Activated T-cell treated with anti-CD3 and anti-CD28 coated beads, Interleukin-2, amount 50 U/mL, for 72 hours (primary cell): ENCODE measurements at places on chromosomes 4 and X. TPM values are rescaled to one million over a fixed set of nuclear protein-coding genes. Genes with fewer than 3 reads are reported as not detected.

Gene ASB12
- not detected for total RNA-seq

GRCh38 chr4:180156684-180157083 is 2086.5 kb upstream of the TENM3 start:
- no peak for DNase-seq

GRCh38 chr4:8325291-8325973 is 55.9 kb downstream of the HTRA3 start:
- no peak for DNase-seq

Gene LUZP4
- not detected for total RNA-seq

DNA sequence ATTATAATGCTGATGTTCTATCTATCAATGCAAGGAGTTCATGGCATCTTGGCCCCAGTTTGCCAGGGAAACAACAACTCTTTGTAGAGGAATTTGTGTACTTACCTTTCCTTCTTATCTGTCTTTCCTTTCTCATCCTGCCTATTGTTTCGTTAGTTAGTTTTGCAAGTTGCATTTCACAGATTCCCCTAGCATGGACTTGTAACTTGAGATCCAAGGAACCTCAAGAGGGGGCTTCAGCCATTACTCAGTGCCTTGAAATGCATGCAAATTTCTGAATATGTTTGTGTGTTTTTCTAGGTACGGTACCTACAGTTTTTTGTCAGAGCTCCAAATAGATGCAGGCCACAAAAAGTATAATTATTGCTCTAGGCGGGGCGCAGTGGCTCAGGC is 203.6 kb downstream of the LDB2 start:
- no peak for DNase-seq

Gene KLF8
- 5.0 TPM for total RNA-seq

Gene BRS3
- total RNA-seq: not detected

DNA sequence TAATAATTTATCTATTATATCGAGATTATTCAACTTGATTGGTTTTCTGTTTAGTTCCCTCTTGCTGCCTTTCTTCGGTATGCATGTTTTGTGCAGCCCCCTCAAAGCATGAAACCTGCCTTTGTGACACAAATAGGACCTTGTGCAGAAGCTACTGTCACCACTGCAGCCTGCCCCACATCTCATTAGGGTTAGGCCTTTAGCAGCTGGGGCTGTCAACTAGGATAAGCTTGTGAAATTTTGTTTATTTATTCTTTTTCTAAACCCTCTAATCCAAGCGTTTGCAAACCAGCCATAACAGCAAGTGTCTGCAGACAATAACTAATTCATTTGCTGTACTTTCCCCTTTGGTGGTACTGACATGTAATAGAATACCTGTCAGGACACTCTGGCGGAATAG is 258.9 kb downstream of the RCHY1 start:
- no peak for DNase-seq

Gene TAF9B
- total RNA-seq: 30.6 TPM

- no peak for DNase-seq
Observed at GRCh38 chr4:52863324-52863723, 1.2 kb downstream of the RASL11B start.

- no peak for DNase-seq
Observed at GRCh38 chrX:119502727-119503483, 34.7 kb downstream of the SLC25A5 start.

- no peak for DNase-seq
Observed at GRCh38 chrX:87572901-87573300, 55.3 kb downstream of the KLHL4 start.

DNA sequence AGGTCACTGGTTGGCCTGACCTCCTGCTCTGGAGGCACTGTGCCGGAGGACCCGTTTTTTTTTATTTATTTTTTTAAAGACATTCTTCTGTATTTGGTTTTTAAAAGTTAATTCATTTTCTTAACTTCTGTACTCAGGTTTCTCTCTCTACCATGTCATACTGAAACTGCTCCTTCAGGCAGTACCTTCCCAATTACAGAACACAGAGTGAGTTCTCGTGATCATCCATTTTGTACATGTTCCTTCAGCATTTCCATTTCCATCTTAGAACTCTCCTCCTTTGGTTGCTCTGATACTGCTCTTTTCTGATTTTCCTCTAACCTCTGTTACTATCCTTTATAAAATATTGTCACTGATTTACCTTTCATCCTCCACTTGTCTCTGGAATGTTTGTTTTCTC is 17.9 kb downstream of the UBE2K start:
- no peak for DNase-seq

DNA sequence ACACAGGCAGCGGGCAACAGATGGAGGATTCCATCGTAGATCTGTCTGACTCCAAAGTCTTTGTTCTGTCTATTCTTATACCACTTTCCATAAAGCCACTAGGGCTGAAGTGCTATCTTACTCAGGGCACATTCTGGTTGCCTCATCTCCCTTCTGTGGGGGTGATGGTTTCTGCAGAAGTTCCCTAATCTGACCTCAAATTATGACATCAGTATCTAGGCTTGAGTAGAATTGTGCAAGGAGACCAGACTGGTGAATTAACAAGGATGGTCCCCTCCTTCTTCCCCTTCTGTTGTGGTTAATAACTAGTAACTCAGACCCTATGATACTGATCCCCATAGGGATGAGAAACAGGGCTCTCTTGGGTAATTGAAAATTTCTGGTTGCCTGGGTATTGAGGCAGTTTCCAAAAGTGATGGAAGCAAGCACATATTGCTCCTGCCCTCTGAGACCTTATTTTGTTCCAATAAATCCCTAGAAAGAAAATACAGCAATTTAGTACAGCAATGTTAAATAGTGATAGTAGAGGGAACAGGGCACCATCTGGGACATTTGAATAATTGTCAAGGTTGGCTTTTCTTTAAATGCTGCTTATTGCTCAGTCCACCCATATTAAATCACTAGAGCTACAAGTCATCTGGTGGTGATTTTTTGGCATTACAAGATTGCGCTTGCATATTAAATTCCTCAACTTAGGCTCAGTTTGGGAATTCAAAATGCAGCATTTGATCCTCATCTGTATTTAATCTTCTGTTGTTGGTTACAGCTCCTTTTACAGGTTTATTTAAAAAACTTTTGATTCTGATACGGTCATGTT is 57.3 kb upstream of the AP1S2 start:
- no peak for DNase-seq

DNA sequence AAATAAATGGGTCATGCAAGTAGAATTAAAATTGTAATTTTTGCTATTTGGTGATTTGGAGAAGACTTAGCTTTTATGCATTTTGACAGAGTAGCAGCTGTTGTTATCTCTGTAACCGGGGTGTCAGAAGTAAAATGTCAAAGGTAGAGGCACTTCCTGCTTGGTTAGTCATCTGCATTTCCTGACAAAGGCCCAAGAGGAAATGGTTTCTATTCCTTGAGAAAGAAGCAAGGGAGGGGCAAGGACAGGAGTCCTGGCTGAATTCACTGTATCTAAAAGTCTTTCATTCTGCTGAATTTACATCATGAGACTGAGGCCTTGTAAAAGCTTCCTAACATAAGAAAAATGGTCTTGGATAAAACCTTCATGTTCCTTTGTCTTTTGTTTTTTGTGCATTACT is 550.9 kb upstream of the BOD1L1 start:
- DNase-seq: no peak

Gene NSG1
- total RNA-seq: 1.0 TPM

Gene MAGEC3
- total RNA-seq: not detected

DNA sequence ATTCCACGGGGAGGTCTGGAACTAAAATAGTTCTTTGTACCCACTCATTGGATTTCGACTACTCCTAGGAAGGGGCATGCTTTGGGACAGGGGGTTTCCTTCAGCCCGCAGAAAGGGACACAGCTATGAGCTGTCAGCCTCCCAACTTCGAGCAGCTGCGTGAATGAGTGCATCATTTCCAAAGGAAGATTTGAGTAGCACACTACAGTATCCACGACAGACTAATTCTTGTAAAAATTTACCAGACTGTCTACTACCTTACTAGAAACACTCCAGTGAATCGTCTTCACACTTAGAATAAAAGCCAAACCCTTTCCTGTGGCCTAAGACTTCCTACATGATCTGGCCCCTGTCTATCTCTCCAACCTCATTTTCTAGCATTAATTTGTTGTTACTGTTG is 101.9 kb downstream of the MAOA start:
- DNase-seq: no peak

Gene NOX1
- not detected for total RNA-seq

Gene FAT4
- total RNA-seq: not detected

- DNase-seq: no peak
Observed at GRCh38 chrX:153643431-153644351, 3.3 kb upstream of the DUSP9 start.

Gene MAOB
- total RNA-seq: 0.10 TPM

GRCh38 chr4:187840814-187841213 is 154.8 kb upstream of the ZFP42 start:
- no peak for DNase-seq

DNA sequence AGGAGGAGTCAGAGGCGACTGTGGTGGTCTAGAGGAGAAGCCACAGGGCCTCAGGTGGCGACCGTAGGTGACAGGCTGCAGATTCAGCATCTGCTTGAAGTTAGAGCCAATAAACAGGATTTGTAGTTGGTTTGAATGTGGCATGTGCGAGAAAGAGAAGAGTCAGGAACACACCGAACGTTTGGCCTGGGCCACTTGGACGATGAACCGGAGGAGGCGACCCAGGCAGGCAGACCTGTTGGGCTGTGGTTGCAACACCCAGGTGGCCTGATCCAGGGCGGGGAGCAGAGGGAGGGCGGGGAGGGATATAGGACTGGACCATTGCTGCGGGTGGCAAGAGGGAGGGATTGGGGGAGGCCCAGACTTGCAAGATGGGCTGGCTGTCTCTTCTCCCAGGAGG is 10.0 kb upstream of the PSAPL1 start:
- no peak for DNase-seq

DNA sequence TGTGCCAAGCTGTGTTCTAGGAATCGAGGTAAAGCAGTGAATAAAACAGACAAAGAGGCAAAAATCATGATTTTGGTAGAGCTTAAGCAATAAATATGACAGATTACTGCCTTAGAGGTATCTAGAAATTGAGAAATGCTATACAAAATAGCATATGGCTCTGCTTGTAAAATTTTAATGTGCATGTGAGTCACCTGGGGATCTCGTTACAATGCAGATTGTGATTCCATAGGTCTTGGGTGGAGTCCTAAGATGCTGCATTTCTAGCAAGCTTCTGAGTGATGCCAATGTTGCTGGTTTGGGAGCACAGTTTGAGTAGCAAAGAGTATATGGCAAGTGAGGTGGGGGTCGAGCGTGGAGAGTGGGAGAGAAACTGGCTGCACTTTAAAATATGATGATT is 697.3 kb upstream of the MAGEB2 start:
- no peak for DNase-seq

- no peak for DNase-seq
Observed at GRCh38 chrX:1440506-1440905, 12.2 kb downstream of the ASMTL start.

DNA sequence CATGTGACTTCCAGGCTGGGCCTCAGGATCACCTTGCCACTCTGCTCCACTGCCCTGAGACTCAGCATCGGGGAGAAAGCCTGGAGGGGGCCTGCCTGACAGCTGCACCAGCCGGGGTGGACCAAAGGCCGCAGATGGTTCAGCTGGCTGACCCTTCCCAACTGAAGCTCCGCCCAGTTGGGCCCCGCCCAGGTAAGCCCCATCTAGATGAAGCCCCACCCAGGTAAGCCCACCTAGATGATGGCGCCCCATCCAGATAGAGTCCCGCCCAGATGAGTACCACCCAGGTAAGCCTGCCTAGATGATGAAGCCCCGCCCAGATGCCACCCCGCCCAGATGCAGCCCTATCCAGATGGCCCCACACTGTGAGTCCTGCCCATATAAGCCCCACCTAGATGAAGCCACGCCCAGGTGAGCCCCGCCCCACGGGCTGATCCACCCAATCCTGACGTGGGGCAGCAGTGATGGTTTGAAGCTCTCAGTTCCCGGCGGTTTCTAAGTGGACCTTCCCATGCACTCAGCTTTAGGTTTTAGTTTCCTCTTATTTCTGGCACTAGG is 10.0 kb downstream of the ZFYVE28 start:
- peak; percentile 46 for DNase-seq

- DNase-seq: peak; percentile 44
Observed at GRCh38 chr4:184310171-184310567, 92.5 kb upstream of the ENPP6 start.

Gene DCK
- total RNA-seq: 36.6 TPM

GRCh38 chr4:8401665-8402064 is 38.9 kb downstream of the ACOX3 start:
- no peak for DNase-seq

- no peak for DNase-seq
Observed at GRCh38 chr4:1567808-1568581, 116.1 kb downstream of the FAM53A start.

- no peak for DNase-seq
Observed at GRCh38 chrX:13897566-13897965, 80.7 kb upstream of the GPM6B start.

DNA sequence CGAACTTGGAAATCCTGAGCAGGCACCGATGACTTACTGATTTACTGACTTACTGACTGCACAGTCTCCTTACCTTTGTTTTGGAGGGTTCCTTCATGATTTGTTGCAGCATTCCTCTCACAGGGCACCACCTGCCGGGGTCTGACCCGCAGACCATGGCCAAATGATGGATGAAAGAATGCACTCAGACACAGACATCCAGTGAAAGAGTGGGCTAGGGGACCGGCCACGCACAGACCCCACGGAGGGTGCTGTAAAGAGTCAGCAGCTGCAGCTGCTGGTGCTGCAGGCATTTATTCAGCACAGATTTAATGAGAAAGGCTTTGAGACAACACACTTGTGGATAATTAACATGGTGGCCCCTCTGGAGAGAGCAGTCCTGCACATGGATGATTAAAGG is 3.4 kb downstream of the MAGEB5 start:
- DNase-seq: no peak

- DNase-seq: no peak
Observed at GRCh38 chrX:11180571-11180970, 69.4 kb downstream of the HCCS start.

Gene SPANXC
- total RNA-seq: not detected

DNA sequence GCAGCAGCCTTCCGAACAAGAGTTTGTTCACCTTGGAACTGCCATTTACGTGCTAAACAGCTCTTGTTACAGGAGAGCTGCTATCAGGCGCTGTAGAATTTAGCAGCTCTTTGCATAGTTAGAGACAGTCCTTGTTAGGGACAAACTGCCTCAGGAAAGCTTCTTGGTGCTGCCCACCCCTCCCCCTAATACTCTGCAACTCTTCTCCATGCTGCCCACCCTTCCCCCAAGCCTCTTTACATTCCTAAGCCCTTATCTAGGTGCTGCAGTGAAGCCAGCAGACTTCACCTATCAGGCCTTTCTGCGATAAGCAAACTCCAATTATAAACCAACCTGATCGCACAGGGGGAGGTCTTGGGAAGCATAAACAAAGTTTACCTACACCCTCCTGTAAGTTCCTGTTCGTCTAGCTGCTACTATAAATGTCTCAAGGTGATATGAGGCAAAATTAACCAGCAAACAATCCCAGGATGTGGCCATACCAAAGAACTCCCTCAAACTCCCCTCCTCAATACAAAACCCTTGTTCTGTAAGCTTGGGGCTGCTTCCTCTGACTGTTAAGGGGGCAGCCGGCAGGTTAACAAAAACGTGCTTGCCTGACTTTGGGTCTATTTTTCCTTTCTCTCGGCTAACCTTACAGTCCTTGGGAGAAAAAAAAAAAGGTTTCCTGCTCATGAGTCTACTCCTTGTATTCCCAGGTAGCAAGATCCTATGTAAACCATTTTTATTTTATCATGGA is 74.0 kb upstream of the GC start:
- no peak for DNase-seq

Gene RS1
- total RNA-seq: not detected

Gene CENPVL1
- not detected for total RNA-seq

- DNase-seq: no peak
Observed at GRCh38 chrX:11786862-11787261, 28.8 kb downstream of the MSL3 start.
